NCI-H1930 (cell line): ENCODE measurements at places on chromosomes 7 and 10.

DNA sequence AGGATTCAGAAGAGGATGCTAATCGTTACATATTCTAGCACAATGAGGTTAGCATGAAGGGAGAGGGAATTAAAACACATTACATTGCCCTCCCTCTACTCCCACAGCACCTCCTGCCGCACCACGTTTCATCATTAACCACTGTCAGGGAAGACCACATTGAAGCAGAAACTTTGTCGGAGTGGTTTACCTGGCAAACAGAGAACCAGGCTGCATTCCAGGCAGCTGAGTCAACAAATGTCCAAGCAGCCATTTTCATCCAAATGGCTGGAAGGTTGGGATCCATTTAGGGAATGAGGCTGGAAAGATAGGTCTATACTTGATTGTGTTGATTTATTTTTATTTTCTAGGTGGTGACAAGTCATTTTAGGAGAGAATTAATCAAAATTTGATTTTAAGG lies 273.6 kb downstream of the DYNC1I1 start:
- DNase-seq, result peak; percentile 91

DNA sequence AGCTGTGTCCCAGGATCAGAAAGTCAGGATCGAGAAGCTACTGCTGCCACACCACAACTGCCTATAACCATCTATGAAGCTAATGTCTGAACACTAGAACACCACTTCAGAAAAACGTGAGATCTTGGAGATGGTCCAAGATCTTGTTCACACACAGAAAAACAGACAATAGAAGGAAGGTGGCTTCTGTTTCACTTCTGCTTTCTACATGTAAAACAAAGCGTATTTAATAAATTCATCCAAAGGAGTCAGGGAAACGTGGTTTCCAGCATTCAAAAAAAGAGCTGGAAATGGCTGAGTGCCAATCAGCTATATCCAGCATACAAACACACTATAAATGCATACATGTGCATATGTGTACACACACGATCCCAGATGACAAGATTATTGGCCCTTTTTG lies 70.2 kb upstream of the CCDC71L start:
- DNase-seq, result no peak

DNA sequence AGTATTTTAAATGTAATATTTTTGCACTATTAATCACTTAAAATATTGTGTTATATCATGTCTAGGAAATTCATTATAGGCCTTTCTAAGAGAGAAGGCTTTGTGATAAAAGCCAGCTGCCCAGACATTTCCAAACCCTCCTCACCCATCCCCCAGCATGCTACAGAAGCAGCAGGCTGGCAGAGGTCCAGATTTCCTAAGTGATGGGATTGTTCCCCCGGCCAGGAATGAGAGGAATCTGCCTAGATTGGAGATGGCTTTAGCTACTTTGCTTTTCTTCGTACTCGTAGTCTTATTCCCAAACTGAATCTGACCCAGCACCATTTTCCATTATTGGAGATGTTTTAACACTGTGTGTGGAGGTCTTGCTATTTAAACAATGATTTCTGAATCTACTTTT lies 29.4 kb downstream of the CDK14 start:
- DNase-seq, result no peak

- no peak for DNase-seq
These were observed 15.6 kb upstream of the CRHR2 start for GRCh38 chr7:30697719-30698460.

- peak; percentile 41 for DNase-seq
These were observed 29.7 kb upstream of the SEC61G start for GRCh38 chr7:54788664-54789063.

- DNase-seq, result no peak
These were observed 179.2 kb downstream of the SH3PXD2A start for GRCh38 chr10:103676058-103676785.

DNA sequence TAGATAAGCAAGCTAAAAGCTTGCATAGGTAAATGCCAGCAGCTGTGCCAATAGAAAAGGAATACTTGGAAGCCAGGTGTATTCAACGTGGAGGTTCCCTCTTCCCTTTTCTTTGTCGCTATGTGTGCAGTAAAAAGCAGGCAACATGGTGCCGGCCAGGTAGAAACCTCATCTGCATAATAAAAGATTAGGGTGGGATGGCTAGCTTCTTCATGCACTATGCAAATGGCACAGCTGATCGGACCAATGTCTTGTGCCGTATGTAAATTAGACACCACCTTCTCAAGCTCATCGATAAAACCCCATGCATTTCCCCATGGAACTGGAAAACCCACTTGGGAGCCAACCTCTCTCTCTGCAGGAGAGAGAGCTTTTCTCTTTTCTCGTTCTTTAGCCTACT lies 150.9 kb upstream of the FOXK1 start:
- no peak for DNase-seq

GRCh38 chr7:43296306-43296705 lies 183.9 kb downstream of the HECW1 start:
- no peak for DNase-seq

DNA sequence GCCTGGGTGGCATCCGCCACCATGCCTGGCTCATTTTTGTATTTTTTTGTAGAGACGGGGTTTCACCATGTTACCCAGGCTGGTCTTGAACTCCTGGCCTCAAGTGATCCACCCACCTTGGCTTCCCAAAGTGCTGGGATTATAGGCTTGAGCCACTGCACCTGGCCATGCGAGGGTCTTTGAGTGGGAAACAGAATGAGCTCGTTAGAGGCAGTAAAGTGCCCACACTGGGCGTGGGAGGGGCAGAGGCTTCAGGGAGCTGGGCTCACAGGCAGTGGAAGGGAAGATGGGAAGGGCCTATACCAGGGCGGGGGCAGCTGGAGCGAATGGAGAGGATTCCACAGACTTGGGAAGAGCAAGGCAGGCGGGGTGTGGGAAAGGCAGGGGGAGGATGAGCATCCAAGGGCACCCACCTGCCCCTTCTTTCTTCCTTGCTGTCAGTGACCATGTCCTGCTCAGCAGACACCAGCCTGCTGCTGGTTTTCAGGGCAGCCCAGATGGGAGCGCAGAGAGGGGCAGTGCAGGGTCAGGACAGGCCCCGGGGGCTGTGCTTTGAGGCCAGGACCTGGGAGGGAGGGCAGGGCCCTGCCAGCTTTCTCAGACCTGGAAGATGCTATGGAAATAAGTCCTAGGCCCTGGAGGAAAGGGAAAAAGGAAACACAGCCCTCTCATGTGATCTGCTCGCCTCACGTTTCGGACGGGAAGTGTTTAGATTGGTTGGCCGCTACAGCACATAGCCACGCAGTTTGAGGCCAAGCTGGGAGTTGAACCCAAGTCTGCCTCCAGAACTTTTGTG lies 4.2 kb downstream of the FZD9 start:
- no peak for DNase-seq

DNA sequence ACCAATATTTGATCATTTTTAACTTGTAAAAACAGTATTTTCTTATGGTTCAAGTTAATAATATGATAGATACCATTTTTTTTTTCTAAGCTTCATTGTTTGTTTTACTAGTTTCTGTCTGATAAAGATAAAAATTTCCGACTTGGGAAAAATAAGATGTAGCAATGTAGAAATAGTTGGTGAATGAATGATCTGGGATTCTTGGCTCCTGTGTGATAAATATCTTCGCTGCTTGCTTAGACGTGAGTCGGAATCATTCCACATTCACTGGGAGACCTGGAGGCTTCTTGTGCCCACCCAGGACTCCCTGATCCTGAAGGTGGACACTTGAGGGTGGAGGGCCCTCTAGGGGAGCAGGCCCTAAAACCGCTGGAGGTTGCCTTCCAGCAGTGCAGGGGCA lies 47.9 kb downstream of the EXOC4 start:
- DNase-seq, result no peak
